Lung microvascular endothelial cell (primary cell): ENCODE measurements at places on chromosomes 3 and 15.

- DNase-seq, result no peak
These were observed 12.2 kb downstream of the H1-8 start for GRCh38 chr3:129555153-129555550.

DNA sequence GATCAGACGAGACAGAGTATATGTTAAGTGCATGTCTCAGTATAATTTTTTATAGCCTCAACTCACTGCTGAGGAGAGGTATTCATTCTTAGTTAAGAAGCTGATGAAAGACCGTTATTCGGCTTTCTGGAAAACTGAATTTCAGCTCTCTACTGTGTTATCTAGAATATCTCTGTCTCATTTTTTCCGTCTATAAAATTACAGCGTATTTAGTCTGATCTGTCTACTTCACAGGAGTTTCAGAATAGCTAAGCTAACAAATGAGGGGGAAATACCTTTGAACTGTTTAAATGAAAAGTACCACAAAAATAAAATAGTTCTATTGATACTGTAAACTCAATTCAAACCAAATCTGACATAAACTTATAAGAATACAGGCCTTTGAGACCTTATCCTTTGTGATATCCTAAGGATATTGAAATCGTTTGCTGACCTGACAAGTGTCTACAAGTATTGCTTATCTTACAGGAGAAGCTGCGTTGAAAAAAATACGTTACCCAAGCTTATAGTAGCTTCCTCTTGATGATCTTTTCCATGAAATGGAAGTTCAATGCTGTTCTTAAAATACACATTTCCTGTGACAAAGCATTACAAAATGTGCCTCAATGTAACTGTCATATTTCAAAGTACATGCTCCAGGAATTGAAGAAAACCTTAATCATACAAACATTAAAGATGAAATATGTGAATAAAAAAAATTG is 104.6 kb downstream of the IL1RAP start:
- DNase-seq, result peak; percentile 37

- DNase-seq, result no peak
These were observed 84.1 kb downstream of the PCCB start for GRCh38 chr3:136334209-136334608.

DNA sequence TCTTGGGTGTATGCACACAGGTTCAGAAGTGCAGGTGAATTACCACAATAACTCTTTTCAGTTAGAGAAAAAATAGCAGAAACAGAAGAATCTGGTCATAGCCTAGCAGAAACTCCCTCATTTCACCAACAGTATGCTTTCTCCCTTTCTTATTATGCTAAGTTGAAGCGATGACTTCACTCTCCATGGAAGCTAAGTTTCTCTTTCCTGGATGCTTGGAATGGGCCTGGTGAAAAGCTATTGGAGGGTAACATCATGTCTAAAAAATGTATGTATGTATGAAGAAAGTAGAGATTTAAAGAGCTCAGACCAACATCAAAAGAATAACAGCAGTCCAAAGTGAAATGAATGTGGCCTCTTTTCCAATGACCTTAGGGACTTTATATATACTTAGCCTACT is 145.5 kb downstream of the TIGIT start:
- DNase-seq, result no peak

- DNase-seq, result no peak
These were observed 34.4 kb downstream of the SYNM start for GRCh38 chr15:99139276-99139675.

- no peak for DNase-seq
These were observed 6.4 kb upstream of the SH2D7 start for GRCh38 chr15:78085928-78086327.

GRCh38 chr3:37712918-37713817 is 148.5 kb upstream of the CTDSPL start:
- no peak for DNase-seq

- DNase-seq, result no peak
These were observed 470.4 kb downstream of the AGBL1 start for GRCh38 chr15:86550075-86550474.

GRCh38 chr3:102353148-102353547 is 81.7 kb upstream of the ZPLD1 start:
- DNase-seq, result no peak

DNA sequence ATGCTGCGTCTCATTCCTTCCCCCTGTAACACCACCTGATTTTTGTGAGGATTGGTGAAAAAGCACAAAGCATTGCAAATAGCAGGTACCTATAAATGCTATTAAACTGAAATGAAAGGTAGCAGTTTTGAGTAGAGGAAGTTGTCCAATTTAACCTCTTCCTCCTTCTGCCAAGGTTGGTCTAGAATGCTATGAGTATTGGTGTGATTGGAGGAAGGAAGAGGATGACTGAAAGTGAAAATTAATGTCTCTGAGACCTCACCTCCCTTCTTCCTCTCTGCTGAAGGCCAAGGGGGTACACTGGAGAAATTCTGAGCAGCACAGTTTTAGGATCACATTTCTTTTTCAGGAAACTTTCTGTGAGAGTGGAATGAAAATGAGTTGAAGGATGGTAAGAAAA is 94.4 kb downstream of the DTWD1 start:
- DNase-seq, result no peak

DNA sequence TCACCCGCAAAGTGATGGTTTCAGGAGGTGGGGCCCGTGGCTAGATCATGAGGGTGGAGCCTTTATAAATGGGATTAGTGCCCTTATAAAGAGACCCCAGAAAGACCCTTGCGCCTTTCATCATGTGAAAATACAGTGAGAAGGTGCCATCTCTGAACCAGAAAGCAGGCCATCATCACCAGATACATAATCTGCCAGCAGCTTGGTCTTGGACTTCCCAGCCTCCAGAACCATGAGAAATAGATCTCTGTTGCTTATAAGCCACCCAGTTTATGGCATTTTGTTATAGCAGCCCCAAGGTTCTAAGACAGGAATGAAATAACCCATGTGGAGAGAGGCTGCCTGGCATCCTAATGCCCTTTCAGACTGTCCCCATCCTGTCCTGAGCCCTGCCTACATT is 127.8 kb upstream of the SMAD3 start:
- DNase-seq, result no peak

GRCh38 chr15:98893401-98893800 is 114.2 kb downstream of the PGPEP1L start:
- no peak for DNase-seq

DNA sequence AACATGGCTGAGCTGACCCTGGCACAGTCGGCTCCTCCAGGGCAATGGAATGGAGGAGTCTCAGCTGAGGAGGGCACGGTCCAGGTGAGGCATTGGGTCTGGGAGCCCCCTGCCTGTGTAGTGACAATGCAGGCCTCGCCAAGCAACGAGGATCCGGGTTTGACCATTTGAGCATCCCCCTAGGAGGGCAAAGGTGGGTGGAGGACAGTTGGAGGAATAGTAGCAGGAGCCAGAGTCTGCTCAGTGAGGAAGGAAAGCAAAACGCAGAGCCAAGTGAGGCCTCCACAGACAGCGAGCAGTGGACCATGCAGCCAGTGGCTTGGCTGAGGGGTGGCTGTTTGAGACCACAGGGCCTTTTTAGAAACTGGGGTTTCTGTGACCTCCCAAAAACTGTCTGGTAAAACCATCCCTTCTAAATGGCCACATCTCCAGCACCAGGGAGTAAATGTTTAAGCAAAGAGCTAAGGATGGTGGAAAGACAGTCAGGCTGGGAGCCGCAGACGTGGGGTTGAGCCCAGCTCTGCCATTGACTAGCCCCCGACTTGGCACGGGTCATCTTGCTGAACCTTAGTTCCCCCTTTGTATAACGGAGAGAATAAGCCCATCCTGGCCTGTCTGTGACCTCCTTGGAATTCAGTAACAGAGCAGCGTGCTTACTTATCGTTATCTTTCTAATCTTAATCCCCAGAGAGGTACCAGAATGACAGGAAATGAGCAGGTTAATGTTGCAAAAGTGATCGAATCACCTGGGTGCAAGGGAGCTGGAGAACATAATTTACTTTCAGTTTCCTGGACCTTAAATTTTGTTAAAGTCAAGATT is 46.8 kb downstream of the CMTM6 start:
- no peak for DNase-seq

GRCh38 chr3:197369545-197369944 is 71.1 kb upstream of the DLG1 start:
- no peak for DNase-seq
